Left renal pelvis (tissue), 4 donors: ENCODE measurements at places on chromosomes 4 and X. TPM values are rescaled to one million over a fixed set of nuclear protein-coding genes. Genes with fewer than 3 reads are reported as not detected.

GRCh38 chr4:11496351-11496829, 67.7 kb upstream of the HS3ST1 start:
- DNase-seq, result no peak

- DNase-seq, result no peak
Observed at GRCh38 chr4:128768373-128768996, 41.0 kb upstream of the JADE1 start.

Gene GATA1
- 0.26 TPM for polyA plus RNA-seq

DNA sequence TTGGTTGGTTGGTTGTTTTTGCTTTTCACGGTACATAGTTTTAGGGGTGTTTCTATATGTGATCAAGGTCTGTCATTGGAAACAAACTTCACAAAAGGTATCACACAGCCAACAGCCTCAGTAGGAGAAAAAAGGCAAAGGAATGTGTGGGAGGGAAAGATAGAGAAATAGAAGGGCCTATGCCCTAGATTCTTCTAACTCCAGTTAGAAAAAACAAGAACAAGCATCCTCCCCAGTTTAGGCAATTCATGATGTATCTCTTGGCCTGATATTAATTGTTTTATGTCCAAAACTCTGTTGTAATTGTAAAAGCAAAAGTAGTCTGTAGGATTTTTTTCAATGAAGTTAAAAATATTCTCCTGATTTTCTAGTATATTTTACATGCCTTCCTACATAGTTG, 192.4 kb upstream of the EDNRA start:
- DNase-seq, result no peak

Gene SLC10A6
- 0.17 TPM for polyA plus RNA-seq

DNA sequence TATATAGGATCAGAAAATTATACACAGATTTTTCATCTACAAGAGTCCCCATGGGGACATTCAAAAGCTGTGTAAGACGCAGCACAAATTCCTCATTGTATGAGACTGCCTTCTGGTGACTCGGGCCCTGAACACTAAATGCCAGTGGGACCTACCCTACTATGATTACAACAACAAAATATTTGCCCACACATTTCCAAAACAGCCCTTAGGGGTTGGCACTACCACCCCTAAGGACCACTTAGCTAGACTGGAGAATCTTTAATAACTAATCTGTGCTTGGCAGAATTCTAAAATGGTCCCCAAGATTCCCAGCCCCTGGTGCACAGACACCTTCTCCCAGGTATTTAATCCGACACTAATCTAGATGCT, 29.1 kb downstream of the UCHL1 start:
- DNase-seq, result no peak

GRCh38 chrX:71184803-71185495, 38.1 kb upstream of the GJB1 start:
- no peak for DNase-seq

GRCh38 chrX:39726771-39727170, 371.0 kb downstream of the BCOR start:
- no peak for DNase-seq

DNA sequence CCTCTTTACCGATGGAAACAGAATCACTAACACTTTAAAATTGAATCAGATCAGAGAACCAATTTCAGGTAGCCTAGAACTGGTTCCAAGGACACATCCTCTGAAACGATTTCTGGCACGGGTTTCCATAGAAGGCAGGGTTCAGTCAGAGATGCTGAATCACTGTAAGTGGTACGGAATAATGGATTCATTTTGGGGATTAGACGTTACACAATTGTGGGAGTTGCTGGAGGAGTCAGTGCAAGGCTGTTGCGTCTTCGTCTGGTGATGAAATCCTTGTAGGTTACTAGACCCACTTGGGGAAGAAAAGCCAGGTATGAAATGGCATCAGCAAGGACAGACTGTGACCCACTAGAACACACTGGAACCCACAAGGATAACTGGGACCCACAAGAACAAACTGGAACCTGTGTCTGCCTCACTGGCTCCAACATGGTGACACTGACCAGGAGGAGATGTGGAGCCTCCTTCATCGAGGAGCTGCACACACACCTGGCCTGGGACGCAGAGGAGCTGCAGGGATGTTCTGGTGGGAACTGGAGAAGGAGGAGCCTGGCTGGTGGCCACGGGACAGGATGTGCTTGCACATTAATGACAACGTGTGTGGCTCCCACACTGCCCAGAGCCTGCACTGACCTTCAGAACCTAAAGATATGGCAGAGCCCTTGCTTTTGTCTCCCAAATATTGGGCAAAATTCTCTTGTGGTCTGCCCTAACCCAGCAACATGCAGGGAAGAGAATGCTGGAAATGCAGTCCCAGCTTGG, 105.1 kb downstream of the TRAPPC11 start:
- DNase-seq, result no peak

Gene GPR34
- 2.3 TPM for polyA plus RNA-seq

DNA sequence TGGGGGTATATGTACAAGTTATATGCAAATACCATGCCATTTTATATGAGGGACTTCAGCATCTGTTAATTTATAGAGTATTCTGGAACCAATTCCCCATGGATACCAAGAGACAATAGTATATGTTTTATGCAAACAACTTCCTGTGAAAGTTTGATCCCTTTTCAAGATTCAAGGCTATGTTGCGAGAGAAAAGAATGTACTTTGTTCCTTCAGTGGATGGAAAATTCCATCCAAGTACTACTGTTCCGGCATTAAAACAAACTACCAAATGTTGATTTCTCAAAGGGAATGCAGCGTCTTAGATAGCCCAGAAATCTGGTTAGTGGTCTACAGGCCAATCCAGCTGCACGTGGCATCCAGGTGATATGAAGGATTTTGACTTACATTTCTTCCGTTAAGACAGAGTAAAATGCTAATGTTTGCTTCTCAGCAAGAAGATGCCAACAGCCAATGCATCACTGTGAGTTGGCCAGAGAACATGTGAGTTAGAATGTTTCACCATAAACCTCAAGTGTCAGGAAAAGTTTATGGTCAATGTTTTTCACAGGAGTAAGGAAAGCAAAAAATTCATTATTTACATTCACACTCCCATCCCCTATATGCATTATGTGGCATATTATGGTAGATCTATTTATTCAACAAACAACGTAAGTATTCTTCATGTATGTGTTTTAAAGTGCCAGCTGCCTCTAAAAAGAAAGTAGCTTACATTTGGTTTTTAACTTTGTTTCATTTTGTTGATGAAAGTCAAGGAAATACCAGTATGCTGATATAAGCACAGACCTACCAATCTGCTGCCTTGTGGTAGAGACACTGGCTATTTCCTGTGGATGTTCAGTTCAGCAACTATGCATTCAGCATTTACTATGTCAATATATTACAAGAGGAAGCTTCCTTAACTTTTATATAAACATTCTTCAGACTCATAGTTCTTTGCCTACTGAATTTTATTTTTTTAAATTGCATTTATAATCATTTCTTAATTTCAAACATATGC, 44.4 kb downstream of the METTL14 start:
- DNase-seq, result no peak

- DNase-seq, result no peak
Observed at GRCh38 chr4:129037093-129037492, 56.2 kb downstream of the SCLT1 start.

DNA sequence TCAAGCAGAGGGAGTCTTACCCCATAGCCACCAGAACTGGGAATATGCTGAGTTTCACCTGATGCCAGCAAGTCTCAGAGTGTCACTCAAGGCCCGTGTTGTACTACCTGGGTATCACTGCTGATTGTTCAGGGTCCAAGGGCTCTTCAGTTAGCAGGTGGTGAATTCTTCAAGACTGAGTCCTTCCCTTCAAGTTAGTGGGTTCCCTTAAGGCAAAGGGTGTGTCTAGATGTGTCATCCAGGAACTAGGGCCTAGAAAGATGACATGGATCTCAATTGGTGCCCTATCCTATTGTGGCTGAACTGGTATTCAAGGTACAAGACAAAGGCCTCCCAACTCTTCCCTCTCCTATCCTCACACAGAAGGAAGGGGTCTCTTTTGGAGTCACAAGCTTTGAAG, 159.9 kb upstream of the DIPK2B start:
- DNase-seq, result no peak

GRCh38 chrX:153966841-153967535, 4.6 kb downstream of the HCFC1 start:
- DNase-seq, result no peak

- DNase-seq, result no peak
Observed at GRCh38 chr4:8555716-8556115, 24.5 kb upstream of the GPR78 start.

- no peak for DNase-seq
Observed at GRCh38 chrX:69996113-69996468, 53.6 kb downstream of the AWAT2 start.

DNA sequence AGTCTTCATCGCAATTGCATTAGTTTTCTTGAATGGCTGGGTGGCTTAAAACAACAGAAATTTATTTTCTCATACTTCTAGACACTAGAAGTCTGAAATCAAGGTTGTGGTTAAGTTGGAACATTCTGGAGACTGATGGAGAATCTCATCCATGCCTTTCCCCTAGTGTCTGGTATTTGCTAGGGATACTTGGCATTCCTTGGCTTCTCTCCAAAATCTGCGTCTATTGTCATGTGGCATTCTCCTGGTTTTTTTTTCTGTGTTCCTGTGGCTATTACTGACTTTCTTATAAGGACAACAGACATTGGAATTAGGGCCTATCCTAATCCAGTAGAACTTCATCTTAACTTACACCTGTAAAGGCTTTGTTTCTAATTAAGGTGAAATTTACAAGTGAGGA, 272.8 kb upstream of the EPHA5 start:
- DNase-seq, result peak; percentile 1

- DNase-seq, result no peak
Observed at GRCh38 chr4:36332782-36333131, 51.3 kb downstream of the DTHD1 start.

Gene TRPC3
- 1.3 TPM for polyA plus RNA-seq

Gene CT45A3
- not detected for polyA plus RNA-seq

Gene XK
- polyA plus RNA-seq, result 1.0 TPM

DNA sequence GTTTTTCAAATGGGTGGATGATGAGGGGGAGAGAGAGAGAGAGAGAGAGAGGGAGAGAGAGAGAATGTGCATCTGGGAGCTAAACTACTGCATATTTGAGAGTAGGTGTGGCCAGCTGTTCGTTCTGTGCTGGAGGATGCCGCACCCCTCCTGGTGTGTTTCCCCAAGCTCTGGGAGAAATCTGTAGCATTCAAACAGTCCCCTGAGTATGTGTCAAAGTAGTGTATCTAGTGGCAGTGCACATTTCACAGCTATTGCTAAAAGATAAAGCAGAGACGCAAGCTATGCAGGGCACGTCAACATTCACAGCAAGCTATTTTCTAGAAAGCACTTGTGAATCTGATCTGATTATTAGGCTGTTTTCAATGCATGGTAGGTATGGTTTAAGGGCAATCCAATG, 83.5 kb upstream of the LIMCH1 start:
- no peak for DNase-seq

Gene GAB3
- polyA plus RNA-seq, result 2.2 TPM

Gene USP26
- not detected for polyA plus RNA-seq

Gene MID2
- polyA plus RNA-seq, result 10.5 TPM

GRCh38 chr4:67922697-67923096, 38.9 kb upstream of the TMPRSS11D start:
- no peak for DNase-seq

DNA sequence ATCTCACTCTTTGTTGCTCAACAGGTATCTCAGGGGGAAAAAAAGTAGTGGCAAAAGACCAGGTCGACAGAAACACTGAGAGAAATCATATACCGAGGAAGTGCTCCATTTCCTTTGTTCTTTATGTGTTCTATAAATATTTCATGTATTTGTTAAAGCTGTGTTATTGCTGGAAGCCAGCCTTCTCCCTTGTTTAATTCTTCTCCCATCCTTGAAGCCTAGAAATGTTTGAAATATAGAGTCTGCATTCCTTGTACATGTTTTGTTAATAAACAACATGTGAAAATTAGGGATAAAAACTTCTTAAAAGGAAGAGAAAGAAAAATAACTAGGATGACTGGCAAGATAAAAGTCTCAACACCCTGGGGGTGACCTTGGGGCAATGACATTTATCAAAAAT, 186.2 kb downstream of the ANKRD50 start:
- peak; percentile 10 for DNase-seq

- DNase-seq, result no peak
Observed at GRCh38 chr4:147981305-147981704, 249.4 kb downstream of the ARHGAP10 start.

Gene HTN3
- not detected for polyA plus RNA-seq

- DNase-seq, result no peak
Observed at GRCh38 chr4:144787365-144788258, 141.7 kb downstream of the HHIP start.

- no peak for DNase-seq
Observed at GRCh38 chrX:30302956-30303355, 6.2 kb downstream of the NR0B1 start.

Gene NHSL2
- polyA plus RNA-seq, result 9.2 TPM

- no peak for DNase-seq
Observed at GRCh38 chr4:147944249-147944648, 212.4 kb downstream of the ARHGAP10 start.

Gene DHX15
- polyA plus RNA-seq, result 243 TPM

Gene TLL1
- polyA plus RNA-seq, result 2.3 TPM

DNA sequence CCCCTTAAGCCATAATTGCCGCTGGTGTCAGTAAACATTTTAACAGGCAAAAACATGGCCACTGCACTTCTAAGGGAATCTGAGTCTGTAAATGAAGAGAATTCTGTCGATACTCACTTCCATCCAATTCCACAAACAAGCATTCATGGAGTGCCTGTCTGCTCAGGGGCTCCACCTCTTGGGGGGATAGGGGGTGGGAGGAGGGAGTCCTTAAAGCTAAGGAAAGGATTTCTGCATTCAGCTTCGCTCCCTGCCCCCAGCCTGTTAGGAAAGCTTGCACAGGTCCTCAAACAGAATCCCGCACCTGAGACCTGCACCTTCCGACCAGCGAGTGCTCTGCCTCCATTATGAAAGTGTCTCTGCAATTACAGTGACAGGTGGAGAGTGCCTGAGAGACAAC, 130.2 kb upstream of the KIT start:
- DNase-seq, result no peak

DNA sequence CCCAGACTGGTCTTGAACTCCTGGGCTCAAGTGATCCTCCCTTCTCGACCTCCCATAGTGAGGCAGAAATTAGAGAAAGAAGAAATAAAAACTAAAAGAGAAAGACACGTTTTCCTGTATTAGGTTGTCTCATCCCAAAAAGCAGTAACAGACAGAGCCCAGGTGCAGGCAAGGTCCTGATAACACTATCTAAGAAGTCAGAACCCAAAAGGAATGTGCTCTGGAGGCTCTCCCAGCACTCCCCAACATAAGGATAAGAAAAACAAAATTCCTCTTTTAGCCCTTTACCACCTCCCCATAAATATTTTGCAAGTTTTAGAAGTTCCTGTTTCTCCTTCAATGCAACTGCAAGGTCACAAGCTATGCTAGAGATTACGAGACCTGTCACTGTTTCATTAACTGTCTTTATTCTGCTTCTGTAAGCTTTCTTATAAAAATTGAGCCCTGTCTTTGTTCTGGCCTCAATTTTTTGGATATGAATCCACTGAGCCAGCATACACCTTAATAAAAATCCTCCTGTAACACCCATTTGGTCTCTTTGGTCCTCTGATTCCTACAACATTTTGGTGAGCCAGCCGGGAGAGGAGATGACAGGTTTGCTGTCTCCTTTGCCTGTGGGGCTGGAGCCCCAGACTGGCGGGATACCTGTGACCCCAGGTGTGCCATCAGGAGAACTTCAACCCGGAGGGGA, 25.9 kb downstream of the LIAS start:
- no peak for DNase-seq

- no peak for DNase-seq
Observed at GRCh38 chr4:153427363-153428071, 38.6 kb upstream of the TMEM131L start.
